ENCODE measurements at places on chromosomes 6 and 20.

DNA sequence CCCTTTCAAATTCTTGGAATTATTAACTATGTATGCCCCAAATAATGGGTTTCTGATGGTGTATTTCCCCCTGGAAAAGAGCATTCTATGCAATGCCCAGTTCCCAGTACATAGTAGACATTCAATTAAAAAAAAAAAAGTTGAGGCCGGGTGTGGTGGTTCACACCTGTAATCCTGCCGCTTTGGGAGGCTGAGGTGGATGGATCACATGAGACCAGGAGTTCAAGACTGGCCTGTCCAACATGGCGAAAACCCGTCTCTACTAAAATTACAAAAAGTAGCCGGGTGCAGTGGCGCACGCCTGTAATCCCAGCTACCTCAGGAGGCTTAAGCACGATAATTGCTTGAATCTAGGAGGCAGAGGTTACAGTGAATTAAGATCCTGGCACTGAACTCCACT, 83.3 kb upstream of the ZNF217 start:
- no peak for DNase-seq

- no peak for DNase-seq
Measured at GRCh38 chr6:148432462-148433195, 90.0 kb downstream of the SASH1 start.

DNA sequence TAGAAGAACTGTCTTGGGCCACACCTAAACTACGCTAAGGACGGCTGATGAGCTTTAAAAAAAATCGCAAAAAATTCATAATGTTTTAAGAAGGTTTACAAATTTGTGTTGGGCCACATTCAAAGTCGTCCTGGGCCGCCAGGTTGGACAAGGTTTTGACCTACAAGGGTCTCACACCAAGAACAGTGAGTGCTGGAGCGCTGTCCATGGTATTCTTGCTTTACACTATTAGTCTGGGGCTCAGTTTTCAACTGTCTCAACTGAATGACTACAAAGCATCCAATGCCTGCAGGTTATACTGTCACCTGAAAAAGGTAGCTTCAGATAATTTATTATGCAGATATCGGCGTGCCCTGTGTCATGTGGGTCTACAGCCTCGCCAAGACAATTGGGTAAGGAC, 3.7 kb upstream of the FAXC start:
- no peak for DNase-seq

DNA sequence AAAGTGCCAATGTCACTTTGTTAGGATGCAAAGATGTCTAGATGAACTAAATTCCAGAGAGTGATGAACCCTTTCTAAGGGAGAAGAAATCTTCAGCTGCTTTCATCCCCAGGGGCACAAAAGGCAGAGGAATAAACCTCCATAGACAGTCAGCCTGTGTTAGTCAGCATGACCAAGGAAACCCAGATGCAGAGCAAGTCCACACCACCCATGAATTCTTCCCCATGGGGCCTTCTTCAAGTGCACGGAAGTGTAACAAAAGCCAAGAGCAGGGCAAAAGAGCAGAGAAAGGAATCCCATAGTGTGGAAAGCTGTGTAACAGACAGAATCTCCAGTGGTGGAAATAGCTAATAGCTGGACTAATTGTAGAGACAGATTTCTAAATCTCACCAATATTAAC, 50.0 kb downstream of the DCDC2 start:
- no peak for DNase-seq

DNA sequence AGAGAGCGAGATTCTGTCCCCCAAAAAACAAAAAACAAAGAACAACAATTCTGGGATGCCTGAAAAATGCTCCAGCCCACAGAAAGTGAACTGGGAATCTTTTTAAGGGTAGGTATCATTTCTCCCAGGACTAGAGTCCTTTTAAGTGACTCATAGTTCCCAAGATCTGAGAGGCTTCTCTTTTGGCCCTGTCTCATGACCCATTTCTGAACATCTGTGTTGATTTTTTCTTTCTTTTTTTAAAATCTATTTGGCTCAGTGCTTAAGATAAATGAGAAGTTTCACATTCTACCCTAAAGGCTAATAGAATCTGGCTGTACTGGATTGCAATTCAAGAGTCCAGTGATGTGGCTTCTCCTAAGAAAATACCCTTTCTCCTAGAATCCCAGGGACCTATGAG, 217.6 kb upstream of the FOXQ1 start:
- no peak for DNase-seq

DNA sequence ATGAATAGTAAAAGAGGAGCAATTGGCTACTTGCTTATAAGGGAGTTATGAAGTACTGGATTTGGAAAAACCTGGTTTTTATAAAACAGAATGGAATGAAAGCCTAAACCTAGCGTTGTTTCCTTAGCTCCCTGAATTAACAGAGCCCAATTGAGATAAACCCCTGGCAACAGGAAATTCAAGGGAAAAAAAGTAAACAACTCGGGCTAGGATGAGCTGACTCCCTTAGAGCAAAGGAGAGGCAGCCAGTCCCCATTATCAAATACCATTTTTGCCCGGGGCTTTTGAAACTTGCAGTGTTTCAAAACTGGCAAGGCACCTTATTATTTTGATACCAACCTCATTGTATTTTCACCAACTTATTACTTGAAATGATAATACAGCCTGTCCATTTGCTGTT, 587.5 kb downstream of the CD109 start:
- DNase-seq = no peak

DNA sequence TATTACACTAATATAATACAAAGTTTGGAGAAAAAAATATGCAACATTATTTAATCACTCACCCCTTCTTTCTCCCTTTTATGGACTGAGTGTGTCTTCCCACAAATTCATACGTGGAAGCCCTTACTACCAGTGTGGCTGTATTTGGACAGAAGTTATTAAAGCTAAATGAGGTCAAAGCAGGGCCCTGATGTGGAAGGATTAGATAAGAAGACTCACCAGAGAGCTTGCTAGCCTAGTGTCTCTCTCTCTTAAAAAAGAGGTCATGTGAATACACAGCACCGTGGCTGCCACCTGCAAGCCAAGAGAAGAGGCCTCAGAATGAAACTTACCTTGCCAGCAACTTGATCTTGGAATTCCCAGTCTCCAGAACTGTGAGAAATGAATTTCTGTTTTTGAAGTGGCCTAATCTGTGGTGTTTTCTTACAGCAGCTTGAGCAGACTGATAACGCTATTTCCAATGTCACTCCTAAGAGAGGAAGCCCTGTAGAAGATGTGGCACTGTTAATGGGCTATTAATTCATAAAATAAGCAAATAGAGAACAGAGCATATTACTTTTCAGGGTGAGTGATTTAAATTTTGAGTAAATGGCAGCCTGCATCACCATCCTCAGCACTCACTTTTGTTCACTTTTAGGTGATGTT, 233.4 kb downstream of the TBC1D7 start:
- DNase-seq = no peak
